ENCODE measurements at places on chromosomes 16 and 17.

DNA sequence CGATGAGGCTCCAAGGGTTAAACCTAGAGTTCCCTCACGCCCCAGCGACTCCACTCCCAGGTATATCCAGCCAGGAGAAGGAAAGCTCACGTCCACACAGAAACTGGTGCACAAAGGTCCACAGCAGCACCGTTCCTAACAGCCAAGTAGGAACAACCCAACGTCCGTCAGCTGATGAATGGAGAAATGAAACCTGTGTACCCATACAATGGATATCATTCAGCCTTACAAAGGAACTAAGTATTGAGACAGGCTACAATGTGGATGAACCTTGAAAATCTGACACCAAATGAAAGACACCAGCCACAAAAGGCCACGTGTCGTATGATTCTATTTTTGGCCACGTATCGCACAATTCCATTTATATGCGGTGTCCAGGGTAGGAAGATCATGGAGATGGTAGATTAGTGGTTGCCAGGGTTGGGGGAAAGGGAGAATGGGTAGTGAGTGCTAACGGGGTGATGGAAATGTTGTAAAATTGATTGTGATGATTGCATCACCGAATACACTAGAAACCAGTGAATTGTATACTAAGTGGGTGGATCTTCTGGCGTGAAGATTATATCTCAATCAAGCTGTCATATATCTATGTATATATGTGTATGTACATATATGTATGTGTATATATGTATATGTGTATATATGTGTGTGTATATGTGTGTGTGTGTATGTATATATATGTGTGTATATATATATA is 30.1 kb downstream of the NLRC3 start:
- no peak for DNase-seq

DNA sequence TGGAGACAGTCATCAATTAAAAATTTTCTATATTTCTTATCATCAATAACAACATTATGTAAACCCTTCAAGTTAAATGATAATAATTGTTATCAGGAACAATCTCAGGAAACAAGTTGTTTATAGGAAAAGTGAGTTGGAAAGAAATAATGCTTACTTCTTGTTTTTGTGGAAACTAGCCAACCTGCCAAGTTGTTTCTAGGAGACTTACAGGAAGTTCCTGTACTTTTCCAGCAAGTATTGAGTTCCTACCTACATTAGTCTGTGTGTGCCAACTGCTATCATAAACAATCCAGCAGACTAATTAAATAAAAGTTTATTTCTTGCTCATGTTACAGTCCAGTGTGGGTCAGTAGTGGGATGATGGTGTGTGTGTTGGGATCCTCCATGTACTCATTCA is 1.6 kb upstream of the CCL14 start:
- DNase-seq: no peak

GRCh38 chr17:57631871-57632270 is 113.2 kb downstream of the CCDC182 start:
- no peak for DNase-seq

- DNase-seq: no peak
Observed at GRCh38 chr17:46962374-46962790, 16.7 kb downstream of the RPRML start.

DNA sequence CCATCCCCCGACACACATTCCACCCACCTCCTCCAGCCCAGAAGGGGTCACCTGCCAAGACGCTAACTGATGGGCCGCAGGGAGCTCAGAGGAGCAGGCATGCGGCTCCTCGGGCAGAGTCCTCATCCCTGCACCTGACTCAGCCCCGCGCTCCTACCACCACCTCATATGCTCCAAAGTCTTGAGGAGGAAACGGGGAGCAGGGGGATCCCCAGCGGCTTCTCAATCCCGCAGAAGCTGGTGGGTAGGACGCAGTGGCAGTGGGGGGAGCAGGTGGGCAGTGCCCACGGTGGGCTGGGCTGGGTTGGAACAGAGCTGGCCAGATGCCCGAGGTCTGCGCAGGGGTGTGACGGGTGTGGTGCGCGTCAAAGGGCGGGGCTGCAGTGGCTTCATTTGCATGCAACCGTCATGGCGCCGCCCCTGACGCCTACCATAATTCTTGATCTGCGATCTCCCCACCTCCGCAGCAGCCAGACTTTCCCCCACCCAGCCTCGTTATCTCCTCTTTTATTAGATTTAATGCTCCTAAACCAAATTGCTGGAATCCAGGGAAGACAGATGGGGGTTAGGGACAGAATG is 39.0 kb upstream of the EMP2 start:
- DNase-seq: no peak

GRCh38 chr17:57294629-57295501 is 38.5 kb downstream of the MSI2 start:
- no peak for DNase-seq

GRCh38 chr16:1333149-1333812 is at the start of gene BAIAP3:
Gene BAIAP3, plus strand, starts transcription at chr16:1333645. Its CDS starts 4,905 bp downstream, at chr16:1338550.
- DNase-seq: no peak

GRCh38 chr17:34167354-34167753 is 87.7 kb upstream of the CCL2 start:
- DNase-seq: no peak

DNA sequence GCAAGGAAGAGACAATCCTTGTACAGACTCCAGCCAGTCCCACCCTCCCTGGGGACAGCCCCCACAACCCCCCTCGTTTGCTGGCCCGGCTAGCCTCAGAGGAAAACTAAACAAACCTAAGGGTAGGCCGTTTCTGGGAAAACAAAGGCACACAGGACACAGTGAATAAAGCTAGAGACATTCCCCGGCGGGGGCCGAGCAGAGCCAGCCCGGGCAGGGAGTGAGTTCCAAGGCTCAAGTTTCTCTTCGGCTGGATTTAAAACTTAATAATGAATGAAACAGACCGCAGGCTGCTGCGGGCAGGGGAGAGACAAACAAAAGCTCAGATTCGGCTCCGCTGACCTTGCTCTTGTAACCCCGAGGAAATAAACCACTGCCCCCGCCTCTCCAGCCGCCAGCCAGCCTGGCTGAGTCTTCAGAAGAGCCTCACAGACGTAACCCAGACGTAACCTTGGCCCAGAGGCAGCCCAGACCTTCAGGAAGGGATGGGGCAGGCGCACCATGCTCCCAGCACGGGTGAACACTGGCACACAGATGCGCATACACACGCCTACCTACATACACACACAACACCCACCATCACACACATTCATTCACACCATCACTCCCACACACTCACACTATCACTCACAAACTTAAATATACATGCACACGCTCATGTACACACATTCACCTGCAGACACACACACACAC is 216.0 kb downstream of the ZNF423 start:
- DNase-seq: no peak

GRCh38 chr17:77438241-77439188 is 297.7 kb downstream of the SEC14L1 start:
- no peak for DNase-seq

DNA sequence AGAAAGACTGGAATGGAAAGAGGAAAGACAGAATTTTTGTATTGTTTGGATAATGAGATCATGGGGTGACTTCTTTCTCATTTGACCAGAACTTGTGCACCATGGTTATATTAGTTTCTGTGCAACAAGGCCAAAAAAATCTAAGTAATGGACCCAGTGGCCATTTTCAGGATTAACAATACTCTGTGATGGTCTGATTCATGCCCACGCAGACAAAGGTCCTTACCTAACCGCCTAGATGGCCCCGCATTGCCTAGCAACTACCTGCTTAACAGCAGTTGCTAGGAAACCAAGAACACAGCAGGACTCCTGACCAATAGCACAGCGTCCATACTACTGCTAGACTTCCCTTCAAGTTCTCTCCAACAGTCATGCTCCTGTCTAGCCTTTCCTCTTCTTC is 22.4 kb downstream of the MIS12 start:
- DNase-seq: no peak

GRCh38 chr16:57736419-57737351 is 1.1 kb downstream of the KATNB1 start:
- DNase-seq: no peak

DNA sequence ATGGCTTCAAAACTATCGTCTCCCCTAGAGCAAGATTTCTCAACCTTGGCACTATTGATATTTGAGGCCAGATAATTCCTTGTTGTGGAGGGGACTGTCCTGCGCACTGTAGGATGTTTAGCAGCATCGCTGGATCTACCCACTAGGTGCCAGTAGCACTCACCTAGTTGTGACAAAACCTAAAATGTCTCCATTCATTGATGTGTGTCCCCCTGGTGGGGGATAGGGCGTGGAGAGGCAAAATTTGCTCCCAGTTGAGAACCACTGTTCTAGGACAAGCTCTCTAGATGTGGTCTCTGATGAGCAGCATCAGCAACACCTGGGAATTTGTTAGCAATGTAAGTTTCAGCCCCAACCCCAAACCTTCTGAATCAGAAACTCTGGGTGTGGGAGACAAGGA is 259.0 kb downstream of the XYLT1 start:
- DNase-seq: no peak

- DNase-seq: no peak
Observed at GRCh38 chr17:82868715-82869131, 28.9 kb upstream of the ZNF750 start.

- DNase-seq: no peak
Observed at GRCh38 chr17:2709183-2709661, 2.3 kb downstream of the CLUH start.

DNA sequence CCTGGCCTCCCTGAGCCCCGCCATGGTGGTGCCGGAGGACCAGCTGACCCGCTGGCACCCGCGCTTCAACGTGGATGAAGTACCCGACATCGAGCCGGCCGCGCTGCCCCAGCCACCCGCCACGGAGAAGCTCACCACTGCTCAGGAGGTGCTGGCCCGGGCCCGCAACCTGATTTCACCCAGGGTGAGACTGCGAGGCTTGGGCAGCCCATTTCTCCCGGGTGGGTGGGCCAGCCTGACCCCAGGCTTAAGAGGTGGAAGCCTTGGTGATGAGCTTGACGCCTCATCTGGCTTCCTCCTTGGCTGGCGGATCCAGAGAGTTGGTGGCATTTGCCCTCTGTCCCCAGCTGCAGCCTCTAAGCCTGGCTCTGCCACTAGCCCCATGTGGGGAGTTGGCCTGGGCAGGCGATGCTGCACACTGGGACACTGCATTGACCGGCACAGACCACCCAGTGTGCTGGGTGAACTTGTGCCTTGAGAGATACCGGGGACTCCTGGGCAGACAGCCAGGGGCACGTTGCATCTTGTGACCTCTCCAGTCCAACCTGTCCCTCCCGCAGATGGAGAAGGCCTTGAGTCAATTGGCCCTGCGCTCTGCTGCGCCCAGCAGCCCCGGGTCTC is 3.0 kb downstream of the CDT1 start:
- DNase-seq: no peak

- DNase-seq: no peak
Observed at GRCh38 chr16:89256651-89257254, 39.2 kb downstream of the ZNF778 start.

GRCh38 chr17:76570877-76571471 is 14.7 kb downstream of the ST6GALNAC2 start:
- DNase-seq: no peak

DNA sequence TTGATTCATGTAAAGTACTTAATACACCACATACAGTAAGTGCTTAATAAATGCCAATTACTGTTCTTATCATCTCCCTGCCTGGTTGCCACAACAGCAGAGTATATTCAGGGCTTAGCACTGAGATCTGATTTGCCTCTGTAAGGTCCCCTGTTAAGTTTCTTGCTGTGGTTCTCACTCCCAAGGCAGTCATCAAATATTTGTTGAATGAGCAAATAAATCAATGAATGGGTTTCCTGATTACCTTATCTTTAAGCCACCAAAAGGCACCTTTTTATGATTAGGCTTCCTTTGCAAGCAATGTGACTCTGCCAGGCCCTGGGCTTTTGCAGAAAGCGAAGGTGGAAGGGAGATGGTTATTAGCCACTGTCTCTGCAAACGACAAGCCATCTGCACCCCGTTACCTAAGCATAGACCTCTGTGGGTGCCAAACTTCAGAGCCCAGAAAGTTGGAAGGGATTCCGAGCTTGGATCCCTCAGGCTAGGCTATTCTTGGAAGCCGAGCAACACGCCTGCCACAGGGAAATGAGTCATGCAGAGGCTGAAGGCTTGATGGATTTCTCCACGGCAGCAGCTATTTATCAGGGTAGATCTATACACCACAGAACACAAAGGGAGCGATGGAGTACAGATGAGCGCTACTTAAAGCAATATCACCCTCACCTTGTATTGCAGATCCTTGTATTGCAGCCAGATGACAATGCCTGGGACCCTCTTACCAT is 102.0 kb downstream of the GRIN2A start:
- no peak for DNase-seq

DNA sequence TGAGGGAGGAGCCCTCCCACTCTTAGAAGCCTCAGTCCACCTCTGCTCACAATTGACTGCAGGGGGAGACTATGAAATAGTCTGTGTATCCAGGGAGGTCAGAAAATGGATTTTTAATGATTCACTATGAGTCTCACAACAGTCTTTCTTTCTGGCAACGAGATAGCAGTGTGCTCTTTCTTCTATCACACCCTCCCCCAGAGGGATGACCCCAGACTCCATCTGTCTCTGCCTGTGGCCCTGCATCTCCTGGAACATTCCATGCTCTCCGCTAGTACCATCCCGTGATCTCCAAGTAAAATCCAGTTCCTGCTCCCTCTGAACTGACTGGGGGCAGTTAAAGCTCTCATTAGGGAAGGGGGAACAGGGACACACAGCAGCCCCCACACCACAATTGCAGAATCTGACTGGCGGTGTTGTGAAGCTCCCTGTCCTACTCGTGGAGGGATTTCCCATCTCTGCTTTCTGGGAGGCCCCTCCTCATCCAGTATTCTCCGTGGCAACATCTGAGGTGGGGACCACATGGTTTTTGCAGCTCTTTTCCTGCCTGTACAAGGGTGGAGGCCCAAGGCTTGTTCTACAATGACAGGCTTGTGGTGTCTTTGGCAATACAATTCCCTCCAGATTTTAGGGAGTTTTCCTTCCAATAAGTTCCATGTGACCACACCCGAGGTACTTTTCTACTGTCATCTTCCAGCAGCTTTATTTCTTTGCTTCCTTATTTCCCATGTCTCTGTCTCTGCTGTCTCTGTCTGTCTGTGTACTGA is 19.4 kb downstream of the NATD1 start:
- no peak for DNase-seq

DNA sequence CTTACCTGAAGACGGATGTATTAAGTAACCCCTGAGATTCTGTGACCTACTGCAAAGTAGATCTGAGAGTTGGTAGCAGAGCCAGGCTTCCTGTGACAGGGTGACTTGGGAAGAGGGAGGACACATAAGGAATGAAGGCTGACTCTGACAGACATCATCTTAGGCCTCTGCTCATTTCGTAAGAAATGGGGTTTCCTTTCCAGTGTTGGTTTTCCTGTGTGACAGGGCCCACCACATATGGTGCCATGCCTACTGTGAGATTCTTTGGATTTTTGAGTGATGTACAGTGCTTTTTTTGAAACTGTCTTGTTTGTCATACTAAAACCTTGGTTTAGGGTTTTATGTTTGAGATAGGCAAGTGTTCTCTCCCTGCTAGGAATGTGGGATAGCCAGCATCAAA is 12.7 kb downstream of the LIG3 start:
- DNase-seq: no peak

DNA sequence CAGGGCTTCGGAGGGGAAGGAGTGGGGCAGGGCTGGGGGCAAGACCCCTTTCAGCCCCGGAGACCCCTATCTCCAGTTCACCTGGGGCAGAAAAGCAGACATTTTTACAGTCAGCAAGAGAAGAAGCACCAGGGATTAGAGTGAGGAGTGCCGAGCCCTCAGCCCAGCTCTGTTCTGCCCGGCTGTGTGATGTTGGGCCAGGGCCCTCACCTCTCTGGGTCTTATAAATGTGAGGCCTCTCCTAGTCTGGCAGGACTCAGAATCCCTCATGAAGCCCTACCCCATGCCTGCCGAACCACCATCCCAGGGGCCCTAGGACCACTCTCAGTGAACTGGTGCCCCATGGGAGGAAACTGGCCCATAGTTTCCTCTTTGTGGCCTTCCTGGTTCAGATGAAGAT is 12.8 kb downstream of the CX3CL1 start:
- no peak for DNase-seq

GRCh38 chr16:8712589-8713361 is 38.4 kb downstream of the ABAT start:
- DNase-seq: no peak

Data from cortex of kidney (tissue), 1 donor.